ENCODE measurements at places on chromosomes 13 and 19.

- DNase-seq: peak; percentile 19
Observed at GRCh38 chr19:5903056-5903623, 450 bp downstream of the NDUFA11 start.

DNA sequence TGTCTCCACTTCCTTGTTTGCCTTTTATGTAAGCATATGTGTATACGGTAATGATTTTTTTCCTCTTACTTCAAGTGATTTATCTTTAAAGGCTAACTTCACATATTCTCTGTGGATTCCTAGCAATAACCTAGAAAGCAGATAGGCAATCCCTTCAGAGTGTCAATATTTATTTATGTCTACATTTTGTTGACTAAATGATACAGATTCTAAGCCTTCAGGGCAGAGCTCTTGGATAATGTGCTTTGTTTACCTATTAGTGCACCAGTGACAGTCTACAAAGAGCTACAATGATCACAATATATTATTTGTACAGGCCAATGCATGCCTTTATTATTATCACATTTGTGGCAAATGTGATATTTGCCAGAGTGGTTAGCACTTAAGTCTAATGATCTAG is 406.2 kb downstream of the EFNB2 start:
- no peak for DNase-seq

- DNase-seq: no peak
Observed at GRCh38 chr19:1538978-1539377, 15.1 kb downstream of the PLK5 start.

DNA sequence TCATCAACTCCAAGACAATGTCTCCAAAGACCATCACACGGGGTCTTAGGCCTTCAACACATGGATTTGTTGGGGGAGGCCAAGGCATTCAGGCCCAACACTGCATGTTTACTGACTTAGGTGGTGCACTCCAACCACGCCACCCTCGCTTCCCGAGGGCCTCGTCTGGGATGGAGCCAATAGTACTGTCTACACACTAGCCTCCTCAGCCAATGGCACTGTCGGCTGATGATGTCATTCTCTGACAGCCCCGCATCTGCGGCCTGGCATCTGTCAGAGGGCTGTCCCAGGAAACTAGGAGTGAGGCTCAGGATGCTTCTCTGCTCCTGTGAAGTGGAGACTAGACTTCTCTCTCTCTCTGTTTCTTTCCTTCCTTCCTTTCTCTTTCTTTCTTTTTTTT is 96.6 kb downstream of the TEX26 start:
- DNase-seq: no peak

DNA sequence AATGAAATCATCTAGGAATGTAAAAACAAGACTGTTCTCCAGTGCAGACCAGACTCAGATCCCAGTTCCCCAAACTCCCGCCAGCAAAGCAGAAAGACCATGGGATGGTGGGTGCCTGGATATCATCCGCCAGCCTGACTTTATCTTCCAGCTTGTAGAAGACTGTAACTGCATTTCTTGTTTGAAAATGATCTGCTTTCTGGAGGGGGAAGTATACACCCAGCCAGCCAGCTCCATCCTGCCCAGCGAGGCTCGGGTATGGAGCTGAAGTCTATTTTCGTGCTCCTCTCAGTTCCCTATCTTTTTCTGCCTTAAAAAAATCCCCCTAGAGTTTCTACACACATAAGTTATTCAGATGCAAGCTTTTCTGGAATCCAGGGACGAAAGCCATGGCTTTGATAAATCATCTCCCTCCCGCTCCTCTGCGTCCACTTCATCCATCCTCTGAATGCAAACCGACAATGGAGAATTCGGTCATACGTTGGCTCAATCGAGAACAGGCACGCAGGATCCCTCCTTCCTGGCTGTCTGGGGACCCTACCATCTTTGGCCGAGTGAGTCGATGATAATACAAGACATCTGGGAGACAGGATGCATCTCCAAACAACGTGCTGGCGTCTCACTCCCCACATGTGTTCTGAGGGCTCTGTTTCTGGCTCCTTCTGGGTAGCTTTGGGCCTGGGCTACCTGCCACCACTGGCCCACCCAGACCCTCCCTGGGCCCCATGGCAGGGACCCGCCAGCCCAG is 31.2 kb downstream of the CEBPG start:
- DNase-seq: no peak

DNA sequence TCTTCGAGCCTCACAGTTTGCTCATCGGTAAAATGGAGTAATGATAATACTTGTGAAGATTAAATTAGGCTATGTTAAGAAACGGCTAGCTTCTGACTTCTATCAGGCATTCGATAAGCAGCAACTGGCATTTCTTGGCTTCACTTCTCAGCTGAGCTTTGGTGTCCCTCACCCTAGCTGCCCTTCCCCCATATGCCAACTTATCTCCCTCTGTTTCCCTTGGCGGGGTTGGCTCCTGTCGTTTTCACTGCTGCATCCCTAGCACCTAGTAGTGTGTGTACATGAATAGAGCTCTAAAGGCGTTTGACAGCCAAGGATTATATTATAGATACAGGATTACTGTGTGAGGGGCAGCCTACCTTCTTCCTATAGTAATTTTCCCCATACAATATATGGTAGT is 97.5 kb downstream of the TNFSF11 start:
- no peak for DNase-seq

DNA sequence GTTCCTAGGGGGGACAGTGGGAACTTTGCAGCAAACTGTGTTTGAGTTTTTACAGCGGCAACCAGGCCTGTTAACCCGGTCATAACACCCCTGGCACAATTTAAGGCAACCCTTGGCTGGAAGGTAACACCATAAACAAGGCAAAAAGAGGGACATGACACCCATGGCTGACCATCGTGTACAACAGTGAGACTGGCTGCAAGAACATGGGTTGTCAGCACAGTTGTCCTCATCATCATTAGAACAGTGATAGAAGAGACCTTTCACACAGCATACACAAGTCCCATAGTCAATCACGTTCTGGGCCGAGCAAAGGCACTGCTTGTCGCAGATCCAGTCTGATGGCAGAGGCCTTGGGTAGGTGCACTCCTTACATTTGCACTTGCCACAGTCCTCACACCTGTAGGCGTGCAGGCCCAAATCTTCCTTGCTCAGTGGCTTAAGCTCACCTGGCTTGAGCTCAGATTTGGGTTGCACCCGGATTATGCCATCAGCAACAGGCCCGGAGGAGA is 4.1 kb downstream of the SPRY2 start:
- DNase-seq: no peak

- no peak for DNase-seq
Observed at GRCh38 chr19:17289489-17289888, 7.8 kb downstream of the ANKLE1 start.

- DNase-seq: no peak
Observed at GRCh38 chr13:111215081-111216047, 100.3 kb downstream of the ARHGEF7 start.

DNA sequence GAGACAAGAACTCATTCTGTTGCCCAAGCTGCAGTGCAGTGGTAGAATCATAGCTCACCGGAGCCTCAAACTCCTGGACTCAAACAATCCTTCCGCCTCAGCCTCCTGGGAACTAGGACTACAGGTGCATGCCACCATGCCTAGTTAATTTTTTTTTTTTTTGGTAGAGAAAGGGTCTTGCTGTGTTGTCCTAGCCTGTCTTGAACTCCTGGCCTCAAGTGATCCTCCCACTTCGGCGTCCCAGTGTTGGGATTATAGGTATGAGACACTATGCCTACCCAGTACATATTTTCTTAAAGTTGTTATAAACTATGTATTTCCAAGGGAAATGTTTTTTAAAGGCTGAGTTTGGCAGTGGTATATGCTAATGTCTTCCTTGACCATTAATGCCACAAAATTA is 412.6 kb downstream of the KLF12 start:
- DNase-seq: no peak

- DNase-seq: no peak
Observed at GRCh38 chr19:49831592-49831991, 13.5 kb downstream of the MED25 start.

DNA sequence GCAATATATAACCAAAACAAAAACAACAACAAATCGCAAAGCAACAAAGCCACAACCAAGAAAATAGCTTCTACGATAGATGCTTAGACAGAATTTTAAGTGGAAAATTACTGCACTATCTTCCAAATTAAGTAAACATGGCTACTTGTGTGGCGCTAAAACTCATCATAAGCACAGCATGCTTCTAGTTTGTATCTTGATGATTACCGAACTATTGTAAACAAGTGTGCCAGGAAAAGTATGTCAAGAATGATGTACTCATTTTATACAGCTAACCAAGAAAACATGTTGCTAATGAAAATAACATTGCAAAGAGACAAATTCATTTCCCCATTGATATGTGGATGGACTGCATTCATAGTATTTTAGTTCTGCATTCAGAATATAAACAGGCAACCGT is 271.9 kb upstream of the GPC6 start:
- DNase-seq: no peak

DNA sequence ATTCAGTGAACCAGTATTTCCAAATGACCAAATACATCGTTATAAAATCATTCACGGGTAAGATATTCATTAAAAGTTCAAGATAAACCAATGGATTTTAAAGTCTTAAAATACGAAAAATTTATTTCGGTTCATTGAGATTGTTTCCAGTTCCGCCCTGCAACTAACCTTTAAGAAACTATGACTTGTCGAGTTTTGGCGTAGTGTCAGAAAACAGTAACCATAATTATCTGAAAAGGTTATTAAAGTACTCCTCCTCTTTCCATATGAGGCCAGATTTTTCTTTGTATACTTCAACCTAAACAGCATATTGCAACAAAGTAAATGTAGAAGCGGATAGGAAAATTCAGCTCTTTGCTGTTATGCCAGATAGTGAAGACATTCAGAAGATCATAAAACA is 26.1 kb downstream of the LPAR6 start:
- no peak for DNase-seq

DNA sequence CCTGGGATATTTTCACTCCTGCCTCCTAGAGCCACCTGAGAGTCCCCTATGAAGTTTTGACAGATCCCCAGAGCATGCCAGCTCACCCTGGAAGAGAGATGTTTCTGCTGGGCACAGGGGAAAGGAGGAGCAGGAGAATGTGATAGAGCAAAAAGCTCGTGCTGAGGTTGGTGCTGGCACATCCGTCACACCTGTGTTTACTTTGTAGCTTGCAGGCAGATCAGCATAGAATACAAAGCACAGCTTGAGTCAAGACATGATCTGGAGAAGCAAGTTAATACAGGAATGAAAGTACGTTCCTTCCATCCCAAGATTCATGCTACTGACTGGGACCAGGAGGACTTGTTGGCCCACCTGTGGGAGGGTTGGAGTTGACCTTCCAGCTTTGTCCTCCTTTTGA is 46.1 kb downstream of the HSPH1 start:
- DNase-seq: no peak

Data from HS-5 (cell line).